ENCODE measurements at places on chromosomes 16 and 17.

GRCh38 chr17:17749025-17749772 lies 67.9 kb downstream of the RAI1 start:
- no peak for DNase-seq

DNA sequence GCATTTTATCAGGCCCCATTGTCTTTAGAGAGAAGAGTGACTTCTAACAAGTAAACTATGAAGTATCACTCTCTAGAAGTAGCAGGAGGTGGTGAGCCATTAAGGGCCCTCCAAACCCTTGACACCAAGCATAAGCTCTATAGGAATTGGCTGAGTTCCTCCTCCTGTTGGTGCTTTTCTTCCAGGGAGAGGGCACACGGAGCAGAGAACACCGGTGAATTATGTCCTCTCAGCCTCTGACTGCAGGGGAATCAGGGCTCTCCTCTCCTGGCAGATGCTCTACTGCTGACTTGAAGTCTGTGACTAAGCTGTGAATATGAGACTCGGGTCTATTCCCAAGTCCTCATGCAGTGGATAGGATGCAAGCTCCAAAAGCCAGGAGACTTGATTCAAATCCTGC lies 32.3 kb downstream of the CHD9 start:
- DNase-seq, result no peak

DNA sequence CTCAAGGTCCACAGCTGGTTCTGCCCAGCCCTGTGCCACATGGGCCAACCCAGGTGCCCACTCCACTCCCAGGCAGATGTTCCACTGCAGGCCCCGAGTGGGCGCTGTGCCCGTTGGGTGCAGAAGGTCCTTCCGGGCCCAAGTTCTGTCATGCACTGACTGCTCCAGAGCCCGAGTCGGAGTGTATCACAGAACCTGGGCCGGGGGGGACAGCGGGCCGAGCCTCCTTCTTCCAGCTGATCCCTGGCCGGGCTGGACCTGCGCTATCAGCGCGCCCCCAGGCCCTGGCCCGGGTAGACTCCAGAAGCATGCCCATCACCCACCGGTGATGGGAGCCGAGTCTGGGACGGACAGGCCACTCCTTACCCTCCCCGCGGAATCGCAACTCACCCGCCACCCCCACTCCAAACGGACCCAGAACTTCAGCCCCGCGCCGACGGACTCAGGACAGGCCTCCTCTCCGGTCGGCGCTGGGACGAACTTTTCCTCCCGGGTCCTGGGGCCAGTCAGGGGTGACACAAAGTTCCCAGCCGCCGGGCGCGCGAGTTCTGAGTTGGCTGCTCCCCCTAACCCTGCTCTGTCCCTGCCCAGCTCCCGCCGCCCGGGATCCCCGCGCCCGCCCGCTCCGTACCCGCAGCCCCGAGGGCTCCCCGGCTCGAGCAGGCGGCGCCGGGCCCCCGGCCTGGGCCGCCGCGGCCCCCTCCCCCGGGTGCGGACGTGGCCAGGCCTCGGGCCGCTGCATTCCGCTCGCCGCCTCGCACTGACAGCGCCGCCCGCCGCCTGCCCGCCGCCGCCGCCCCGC lies at the start of gene COPZ2:
Gene COPZ2, minus strand, starts transcription at position 762 of the 802 bp plus-strand sequence. Its CDS starts 20 bp downstream, at position 742.
- DNase-seq, result peak; percentile 43

- no peak for DNase-seq
Measured at GRCh38 chr17:16943032-16943352, 28.9 kb downstream of the TNFRSF13B start.

DNA sequence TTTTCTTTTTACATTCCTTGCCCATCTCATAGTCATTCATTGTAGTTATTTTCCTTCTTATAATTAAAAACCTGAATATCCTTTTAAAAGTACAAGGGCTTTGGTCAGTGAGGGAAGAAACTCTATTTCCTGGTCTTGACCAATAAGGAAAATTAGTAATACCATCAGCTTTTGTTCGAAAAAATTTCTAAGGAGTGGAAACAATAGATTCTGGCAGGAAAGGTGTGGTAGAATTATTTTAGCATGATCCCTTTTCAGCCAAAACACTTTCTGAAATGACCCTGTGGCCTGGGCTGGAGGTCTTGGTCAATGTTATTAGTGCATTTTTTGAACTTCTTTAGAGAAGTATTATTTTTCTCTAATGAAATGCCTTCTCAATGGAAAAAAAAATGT lies 36.6 kb downstream of the IQCK start:
- no peak for DNase-seq

- DNase-seq, result no peak
Measured at GRCh38 chr17:46770818-46771560, 47.5 kb downstream of the WNT3 start.

DNA sequence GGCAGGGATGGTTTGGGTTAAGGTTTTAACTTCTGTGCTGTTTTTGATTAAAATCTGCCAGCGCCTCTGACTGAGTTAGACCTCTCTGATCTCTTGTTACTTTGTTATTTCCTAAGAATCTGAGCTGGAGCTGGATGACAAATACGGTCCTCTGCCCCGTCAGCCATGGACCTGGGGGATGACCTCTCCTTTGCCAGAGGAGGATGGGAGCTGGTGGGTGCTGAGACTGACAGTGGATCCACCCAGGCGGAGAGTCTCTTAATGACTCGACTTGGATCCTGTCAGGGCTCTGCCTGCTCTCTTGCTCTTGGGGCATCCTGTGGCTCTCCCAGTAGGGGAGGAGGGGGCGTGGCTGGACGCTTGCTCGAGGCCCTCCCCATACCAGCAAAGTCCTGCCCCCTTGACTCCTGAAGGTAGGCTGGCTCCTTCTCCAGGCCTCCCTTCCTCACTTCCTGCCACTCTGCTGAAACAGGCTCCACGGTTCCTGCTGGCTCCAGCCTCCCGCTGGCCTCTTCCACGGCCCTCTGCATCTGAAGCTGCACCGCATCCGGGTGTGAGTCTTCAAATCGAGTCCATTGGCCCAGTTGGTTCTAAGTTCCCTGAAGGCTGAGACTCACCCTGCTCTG lies 24.8 kb upstream of the MAP3K14 start:
- DNase-seq, result no peak

- no peak for DNase-seq
Measured at GRCh38 chr16:20249211-20249610, 78.1 kb downstream of the GP2 start.

GRCh38 chr17:73706858-73707257 lies 62.6 kb upstream of the SDK2 start:
- DNase-seq, result no peak

GRCh38 chr16:85573696-85574641 lies 39.2 kb upstream of the GSE1 start:
- no peak for DNase-seq

All from stimulated activated CD8-positive, alpha-beta memory T cell treated with anti-CD3 and anti-CD28 coated beads, Interleukin-7, amount 100 ng/mL, for 4 hours (primary cell).